ENCODE measurements at places on chromosomes 2 and 18.
A peak's percentile ranks its signal among the peaks of the same experiment; 100 is the strongest.

- DNase-seq: no peak
These were observed 152.8 kb downstream of the SMAD2 start for GRCh38 chr18:47777626-47778025.

GRCh38 chr2:35864141-35864540, 491.4 kb upstream of the CRIM1 start:
- no peak for DNase-seq

DNA sequence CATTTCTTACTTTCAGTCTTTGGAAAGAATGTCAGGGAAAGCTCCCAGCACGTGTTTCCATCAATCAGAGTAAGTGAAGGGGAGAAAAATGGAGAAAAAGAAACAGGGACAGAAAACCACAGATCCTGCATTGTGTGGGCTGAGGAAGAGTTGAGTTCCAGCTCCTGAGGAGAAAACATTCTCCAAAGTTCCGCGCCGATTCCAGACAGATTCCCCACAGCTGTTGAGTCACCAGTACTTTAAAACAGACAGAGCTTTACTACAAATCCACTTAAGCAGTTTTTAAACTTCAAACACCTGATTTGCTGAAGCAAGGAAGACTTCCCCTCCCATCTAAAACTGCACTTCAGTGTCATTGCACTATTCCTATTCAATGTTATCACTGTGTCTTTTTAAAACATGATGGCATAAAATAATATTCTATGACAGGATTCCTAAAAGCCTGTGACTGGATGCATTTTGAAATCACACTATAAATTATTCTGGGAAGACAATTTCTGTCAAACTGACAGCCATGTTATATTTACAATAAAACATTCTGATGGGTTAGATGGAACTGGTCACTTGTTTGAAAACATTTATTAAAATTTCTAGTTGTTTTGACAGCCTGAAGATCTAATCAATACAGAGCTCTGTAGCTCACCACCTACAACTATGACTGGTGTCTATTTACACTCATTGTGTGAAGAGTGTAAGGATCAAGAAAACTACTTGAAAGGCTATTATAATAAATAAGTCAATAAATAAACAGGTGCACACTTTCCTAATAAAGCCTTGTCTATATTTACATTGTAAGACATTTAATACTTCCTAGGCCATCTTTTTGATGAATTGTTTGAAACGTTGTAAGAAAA, 40.9 kb downstream of the TCF4 start:
- no peak for DNase-seq

GRCh38 chr2:44051593-44052347, 56.0 kb upstream of the LRPPRC start:
- DNase-seq: peak; percentile 58

GRCh38 chr18:10228326-10228725, 226.1 kb upstream of the APCDD1 start:
- no peak for DNase-seq

GRCh38 chr2:235293061-235293460, 200.8 kb upstream of the AGAP1 start:
- DNase-seq: no peak

Measured in cerebellar nuclear complex (tissue), 1 donor.